ENCODE measurements at places on chromosomes 5 and 9. TPM values are rescaled to one million over a fixed set of nuclear protein-coding genes. Genes with fewer than 3 reads are reported as not detected.

Gene SOWAHA
- total RNA-seq = 12.4 TPM

Gene HK3
- total RNA-seq = 1.6 TPM

DNA sequence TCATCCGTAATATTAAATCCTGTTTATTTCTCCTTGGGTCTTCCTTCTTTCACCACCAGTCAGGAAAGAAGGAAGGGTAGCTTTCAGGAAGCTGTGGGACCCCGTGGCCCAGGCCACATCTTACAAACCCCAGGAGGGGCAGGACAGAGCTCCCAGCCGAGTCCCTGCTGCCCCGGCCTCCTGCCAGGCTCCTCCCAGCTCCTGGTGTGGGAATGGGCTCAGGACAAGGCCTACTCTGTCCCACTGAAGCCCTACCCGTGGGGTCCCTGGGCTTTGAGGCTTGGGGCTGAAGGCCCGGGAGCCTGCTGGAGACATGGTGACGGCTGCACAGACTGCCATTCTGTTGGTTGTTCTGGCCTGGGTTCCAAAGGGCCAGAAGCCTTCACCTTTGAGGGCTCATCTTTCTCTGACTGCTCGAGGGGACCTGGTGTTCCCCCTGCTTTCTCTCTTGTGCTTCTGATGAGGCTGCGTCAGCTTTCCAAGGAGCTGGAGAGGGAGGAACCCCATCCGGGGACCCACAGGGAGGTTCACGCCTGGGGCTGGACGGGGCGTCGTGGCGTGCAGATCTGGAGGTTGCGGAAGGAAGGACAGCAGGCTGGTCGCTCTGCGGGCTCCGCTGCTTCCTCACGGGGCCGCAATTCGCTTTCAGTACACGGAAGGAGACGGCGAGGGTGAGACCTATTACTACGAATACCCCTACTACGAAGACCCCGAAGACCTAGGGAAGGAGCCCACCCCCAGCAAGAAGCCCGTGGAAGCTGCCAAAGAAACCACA is 86.6 kb downstream of the COL5A1 start:
- no peaks in the 10 kb centered on the region for H3K36me3 ChIP-seq
- no peak overlapping the region for H3K27ac ChIP-seq
- H3K4me1 ChIP-seq = no peaks in the 10 kb centered on the region
- H3K27me3 ChIP-seq = no peaks in the 10 kb centered on the region

DNA sequence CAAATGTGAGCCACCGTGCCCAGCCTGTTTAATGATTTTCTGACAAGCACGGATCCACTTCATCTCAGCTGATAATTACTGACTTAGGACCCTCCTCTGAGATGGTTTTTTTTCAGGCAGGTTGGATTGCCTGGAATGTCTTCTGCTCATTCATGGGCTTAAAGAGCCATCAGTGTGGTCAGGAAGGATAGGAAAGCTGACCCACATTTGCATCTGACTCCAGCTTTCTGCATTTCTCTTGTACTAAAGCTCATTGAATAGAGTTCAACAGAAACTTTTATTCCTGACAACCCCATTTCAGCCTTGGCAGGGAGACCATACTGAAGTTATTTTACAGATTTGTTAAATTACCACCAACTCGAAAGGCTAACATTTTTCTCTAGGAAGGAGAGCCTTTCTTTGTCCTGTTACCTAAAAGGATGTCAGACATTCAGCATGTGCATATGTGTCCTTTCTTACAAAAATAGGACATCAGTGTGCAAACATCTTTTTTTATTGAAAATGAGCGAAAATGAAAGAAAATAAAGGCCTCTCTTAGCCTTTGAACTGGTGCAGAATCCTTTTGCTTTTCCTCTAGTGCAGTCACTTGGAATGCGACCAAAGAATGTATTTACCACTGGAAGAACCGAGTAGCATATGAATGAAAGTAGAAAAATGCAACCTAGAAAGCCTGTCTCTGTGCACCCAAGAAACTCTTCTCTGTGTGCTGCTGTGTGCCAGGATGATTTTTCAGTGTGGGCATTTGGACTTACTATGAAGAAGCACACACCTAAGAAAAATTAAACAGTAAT is 26.6 kb downstream of the ADCY2 start:
- H3K4me1 ChIP-seq = no peaks in the 10 kb centered on the region
- H3K27me3 ChIP-seq = no peaks in the 10 kb centered on the region
- H3K36me3 ChIP-seq = no peaks in the 10 kb centered on the region
- H3K4me3 ChIP-seq = no peak overlapping the region

DNA sequence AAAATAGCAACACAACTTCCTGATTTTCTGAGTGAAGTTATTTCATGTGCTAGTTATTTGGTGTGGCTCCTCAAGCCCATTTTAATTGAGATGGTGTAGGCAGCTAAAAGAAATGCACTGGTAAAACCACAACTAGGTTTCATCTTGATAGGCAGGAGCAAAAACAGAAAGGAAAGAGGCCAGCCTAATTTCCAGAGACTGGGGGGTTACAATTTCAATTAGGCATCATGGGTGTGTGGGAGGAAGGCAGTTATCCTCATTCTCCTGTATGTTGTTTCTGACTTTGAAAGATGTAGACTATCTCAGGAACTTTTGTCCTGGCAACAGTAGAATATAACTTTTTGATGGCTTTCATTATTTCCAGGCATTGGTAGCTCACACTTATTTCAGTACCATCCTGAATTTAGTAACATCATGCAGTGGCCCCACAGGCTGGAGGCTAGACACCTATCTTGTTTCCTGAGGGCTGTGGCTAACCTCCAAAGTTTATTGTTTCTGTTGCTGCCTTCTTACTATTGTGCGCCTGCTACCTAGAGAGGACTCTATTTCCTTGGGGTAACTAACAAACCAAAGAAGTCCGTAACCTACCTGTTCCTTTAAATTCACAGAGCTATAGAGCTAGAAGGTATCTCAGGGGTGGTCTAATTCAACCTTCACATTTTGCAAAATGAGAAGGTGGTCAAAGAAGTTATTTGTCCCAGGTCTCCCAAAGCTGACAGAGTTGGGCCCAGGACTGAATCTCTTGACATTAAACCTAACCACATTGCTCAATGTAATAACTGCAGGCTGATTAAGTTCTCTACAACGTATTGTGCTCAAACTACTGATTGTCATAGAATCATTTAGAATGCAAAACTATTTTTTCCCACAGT is 42.4 kb downstream of the FYB1 start:
- no peaks in the 10 kb centered on the region for H3K36me3 ChIP-seq
- no peaks in the 10 kb centered on the region for H3K27me3 ChIP-seq
- no peaks in the 10 kb centered on the region for H3K4me1 ChIP-seq
- no peak for DNase-seq
- no peak overlapping the region for H3K27ac ChIP-seq
- no peak overlapping the region for H3K4me3 ChIP-seq

- H3K4me1 ChIP-seq = no peaks in the 10 kb centered on the region
- no peak for DNase-seq
- H3K27ac ChIP-seq = no peak overlapping the region
- no peak overlapping the region for H3K4me3 ChIP-seq
Observed at GRCh38 chr5:113039934-113040285, 63.3 kb downstream of the DCP2 start.

GRCh38 chr5:84032324-84032723 is 311.7 kb upstream of the HAPLN1 start:
- H3K4me1 ChIP-seq = no peaks in the 10 kb centered on the region
- H3K27me3 ChIP-seq = no peaks in the 10 kb centered on the region
- no peaks in the 10 kb centered on the region for H3K36me3 ChIP-seq
- no peak overlapping the region for H3K4me3 ChIP-seq
- DNase-seq = no peak

- H3K4me3 ChIP-seq = no peak overlapping the region
- H3K27me3 ChIP-seq = no peaks in the 10 kb centered on the region
- H3K36me3 ChIP-seq = no peaks in the 10 kb centered on the region
- no peak overlapping the region for H3K27ac ChIP-seq
- no peaks in the 10 kb centered on the region for H3K4me1 ChIP-seq
Observed at GRCh38 chr9:92647671-92648473, 22.1 kb downstream of the IPPK start.

- H3K4me3 ChIP-seq = no peak overlapping the region
- DNase-seq = peak; percentile 49
- H3K36me3 ChIP-seq = no peaks in the 10 kb centered on the region
- H3K27ac ChIP-seq = no peak overlapping the region
- H3K4me1 ChIP-seq = no peaks in the 10 kb centered on the region
Observed at GRCh38 chr5:169416583-169417196, 115.8 kb upstream of the SLIT3 start.

DNA sequence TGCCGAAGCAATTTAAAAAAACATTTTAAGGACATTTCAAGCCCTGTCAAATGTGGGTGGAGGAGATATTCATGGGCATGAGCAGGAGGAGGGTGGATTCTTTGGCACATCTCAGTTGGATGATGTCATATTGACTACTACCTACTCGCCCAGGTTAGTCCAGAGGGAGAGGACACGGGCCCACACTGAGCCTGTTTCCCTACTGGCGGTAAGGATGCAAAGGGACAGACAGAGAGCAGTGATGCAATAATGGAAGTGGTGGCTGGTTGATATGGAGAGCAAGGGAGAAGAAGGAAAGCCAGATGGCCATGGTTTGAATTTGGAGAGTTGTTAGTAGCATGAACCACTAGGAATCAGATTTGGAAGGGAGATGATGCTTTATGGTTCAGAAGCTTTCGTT is 34.1 kb upstream of the PDE8B start:
- H3K4me3 ChIP-seq = no peak overlapping the region
- no peak for DNase-seq
- H3K4me1 ChIP-seq = no peaks in the 10 kb centered on the region
- H3K27ac ChIP-seq = no peak overlapping the region
- no peaks in the 10 kb centered on the region for H3K36me3 ChIP-seq

- no peaks in the 10 kb centered on the region for H3K4me1 ChIP-seq
- H3K27ac ChIP-seq = no peak overlapping the region
- DNase-seq = no peak
- peak overlapping the region; percentile 34 for H3K4me3 ChIP-seq
Observed at GRCh38 chr5:171336521-171337209, 27.6 kb downstream of the TLX3 start.

GRCh38 chr9:126635661-126636439 is 22.1 kb downstream of the LMX1B start:
- no peaks in the 10 kb centered on the region for H3K36me3 ChIP-seq
- DNase-seq = no peak
- no peak overlapping the region for H3K4me3 ChIP-seq
- no peak overlapping the region for H3K27ac ChIP-seq

DNA sequence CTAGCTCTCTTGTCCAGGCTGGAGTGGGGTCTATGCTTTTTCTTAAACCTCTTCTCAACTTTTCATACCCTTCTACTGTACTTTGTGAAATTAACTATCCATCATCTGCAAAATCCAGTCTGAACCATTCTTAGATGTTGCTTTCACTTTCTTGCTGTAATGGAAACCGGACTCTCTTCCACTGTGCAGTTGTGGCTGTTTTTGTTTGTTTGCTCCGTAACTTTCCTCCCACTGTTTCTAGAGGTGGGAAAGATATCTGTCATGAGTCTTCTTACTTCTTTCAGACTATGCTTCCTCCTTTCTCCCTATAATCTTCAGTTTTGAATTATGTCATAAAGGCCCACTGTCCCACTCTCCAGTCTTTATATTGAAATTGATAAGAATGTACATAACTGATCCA is 6.5 kb downstream of the TNPO1 start:
- no peak for DNase-seq
- H3K36me3 ChIP-seq = no peaks in the 10 kb centered on the region
- no peak overlapping the region for H3K4me3 ChIP-seq
- H3K27me3 ChIP-seq = no peaks in the 10 kb centered on the region
- peaks cover 6% of the 10 kb centered on the region for H3K4me1 ChIP-seq
- no peak overlapping the region for H3K27ac ChIP-seq

GRCh38 chr9:97660847-97661246 is 27.2 kb downstream of the NCBP1 start:
- H3K27ac ChIP-seq = no peak overlapping the region
- H3K36me3 ChIP-seq = peaks cover 26% of the 10 kb centered on the region
- H3K4me1 ChIP-seq = no peaks in the 10 kb centered on the region
- DNase-seq = no peak

Data from colonic mucosa (tissue), 4 donors.